ENCODE measurements at places on chromosomes 1 and 21.

GRCh38 chr1:20233866-20234265 is 47.5 kb upstream of the PLA2G2C start:
- no peaks in the 10 kb centered on the region for H3K36me3 ChIP-seq
- no peaks in the 10 kb centered on the region for H3K4me1 ChIP-seq
- DNase-seq: no peak
- no peak overlapping the region for H3K4me3 ChIP-seq

DNA sequence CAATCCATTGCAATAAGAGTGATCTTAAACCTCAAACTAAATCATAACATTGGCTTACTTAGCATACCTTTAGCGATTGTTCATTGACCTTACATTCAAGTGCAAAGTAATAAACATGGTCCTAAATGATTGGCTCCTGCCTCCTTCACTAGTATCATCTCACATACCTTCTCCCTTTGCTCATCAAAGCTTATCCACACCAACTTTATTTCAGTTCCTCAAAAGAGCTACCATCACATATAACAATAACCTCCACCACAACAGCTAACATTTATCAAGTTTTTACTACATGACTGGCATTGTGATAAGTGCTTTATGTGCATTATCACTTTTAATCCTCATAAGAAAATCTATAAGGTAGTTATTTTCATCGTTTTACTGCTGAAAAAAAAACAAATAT is 198.8 kb downstream of the COL24A1 start:
- no peak overlapping the region for H3K4me3 ChIP-seq
- H3K36me3 ChIP-seq: no peaks in the 10 kb centered on the region
- H3K27me3 ChIP-seq: no peaks in the 10 kb centered on the region
- no peaks in the 10 kb centered on the region for H3K4me1 ChIP-seq

- no peaks in the 10 kb centered on the region for H3K36me3 ChIP-seq
- H3K27me3 ChIP-seq: no peaks in the 10 kb centered on the region
- no peak overlapping the region for H3K27ac ChIP-seq
- DNase-seq: no peak
Measured at GRCh38 chr1:53733975-53734649, 4.9 kb downstream of the GLIS1 start.

- no peaks in the 10 kb centered on the region for H3K36me3 ChIP-seq
- H3K4me3 ChIP-seq: no peak overlapping the region
- no peak overlapping the region for H3K27ac ChIP-seq
- peak; percentile 32 for DNase-seq
Measured at GRCh38 chr21:14273736-14274538, 58.0 kb downstream of the RBM11 start.

GRCh38 chr1:230824919-230825721 is 43.2 kb downstream of the C1orf198 start:
- H3K4me1 ChIP-seq: no peaks in the 10 kb centered on the region
- peak; percentile 21 for DNase-seq
- H3K36me3 ChIP-seq: no peaks in the 10 kb centered on the region

GRCh38 chr1:183942933-183943693 is 94.4 kb downstream of the COLGALT2 start:
- H3K36me3 ChIP-seq: no peaks in the 10 kb centered on the region
- H3K27ac ChIP-seq: no peak overlapping the region
- peak; percentile 19 for DNase-seq
- H3K27me3 ChIP-seq: no peaks in the 10 kb centered on the region
- H3K4me1 ChIP-seq: peaks cover 6% of the 10 kb centered on the region

DNA sequence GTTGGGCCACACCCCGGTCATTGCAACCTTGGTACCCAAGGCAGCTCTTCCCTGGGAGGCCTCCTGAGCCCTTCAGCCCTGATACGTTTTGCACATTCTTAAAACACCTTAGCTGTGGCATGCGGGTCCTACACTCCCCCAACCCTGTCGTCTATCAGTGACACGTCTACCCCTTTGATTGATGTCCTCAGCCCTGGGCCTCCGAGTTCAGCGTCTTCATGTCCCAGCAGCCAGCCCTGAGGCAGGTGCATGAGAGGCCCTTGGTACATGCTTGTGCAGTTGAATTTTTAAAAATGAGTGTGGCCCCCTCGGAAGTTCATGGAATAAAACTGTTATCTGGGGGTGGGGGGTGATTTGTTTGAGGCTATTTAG is 38.9 kb upstream of the ADARB1 start:
- no peaks in the 10 kb centered on the region for H3K27me3 ChIP-seq
- H3K4me3 ChIP-seq: no peak overlapping the region
- peaks cover 3% of the 10 kb centered on the region for H3K4me1 ChIP-seq
- no peak overlapping the region for H3K27ac ChIP-seq
- no peak for DNase-seq
- H3K36me3 ChIP-seq: no peaks in the 10 kb centered on the region

DNA sequence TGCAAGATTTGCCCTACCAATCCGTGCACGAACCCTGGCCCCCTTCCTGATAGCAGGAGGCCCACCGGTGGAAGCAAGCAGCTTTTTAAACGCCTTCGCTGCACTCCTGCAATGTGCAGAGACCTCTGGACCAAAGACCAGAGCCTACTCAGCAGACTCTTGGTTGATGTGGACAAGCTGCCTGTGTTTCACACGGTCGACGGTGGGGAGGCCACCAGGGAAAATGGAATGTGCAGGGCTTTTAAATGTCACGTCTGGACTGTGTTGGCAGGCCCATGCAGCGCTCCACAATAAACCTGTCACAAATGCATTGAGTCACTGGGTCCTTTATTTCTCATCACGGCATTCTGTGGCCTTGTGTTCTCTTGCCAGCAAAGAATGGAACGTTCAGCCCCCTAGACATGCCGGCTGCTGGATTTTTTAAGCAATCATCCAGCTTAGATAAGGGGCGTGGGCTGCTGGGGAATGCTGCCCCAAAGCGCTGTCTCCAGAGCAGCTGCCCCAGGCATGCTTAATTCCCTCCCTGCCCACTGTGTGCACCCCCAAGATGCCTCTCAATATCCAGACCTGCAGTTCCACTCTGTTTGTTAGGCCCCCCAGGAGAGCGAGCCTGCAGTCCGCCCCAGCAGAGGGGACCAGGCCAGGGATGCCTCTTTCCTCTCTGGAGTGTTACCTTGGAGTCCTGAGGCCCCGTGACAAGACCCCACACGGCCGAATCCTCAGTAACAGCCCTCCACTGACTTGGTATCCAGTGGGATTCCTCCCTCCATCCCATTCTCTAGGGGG is 71.3 kb downstream of the ATP5PO start:
- no peaks in the 10 kb centered on the region for H3K27me3 ChIP-seq
- DNase-seq: no peak
- H3K27ac ChIP-seq: no peak overlapping the region
- no peaks in the 10 kb centered on the region for H3K36me3 ChIP-seq
- no peaks in the 10 kb centered on the region for H3K4me1 ChIP-seq

- peak; percentile 71 for DNase-seq
- peak overlapping the region; percentile 29 for H3K27ac ChIP-seq
- H3K4me1 ChIP-seq: peaks cover 7% of the 10 kb centered on the region
- H3K27me3 ChIP-seq: no peaks in the 10 kb centered on the region
Measured at GRCh38 chr1:942411-942821, 16.6 kb downstream of the NOC2L start.

DNA sequence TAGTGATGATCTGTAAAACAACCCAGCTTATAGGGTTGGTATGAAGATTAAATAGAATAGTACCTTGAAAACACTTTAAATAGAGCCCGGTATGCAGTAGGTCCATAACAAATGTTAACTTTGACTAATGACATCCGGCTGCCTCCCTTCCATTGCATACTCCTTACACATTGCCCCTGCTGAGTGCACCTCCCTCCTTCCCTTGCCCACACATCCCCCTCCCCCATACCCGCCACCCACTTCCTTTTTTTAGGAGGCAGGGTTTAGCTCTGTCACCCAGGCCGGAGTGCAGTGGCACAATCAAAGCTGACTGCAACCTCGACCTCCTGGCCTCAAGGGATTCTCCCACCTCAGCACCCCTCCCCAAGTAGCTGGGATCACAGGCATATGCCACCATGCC is 24.4 kb upstream of the ZC3H12A start:
- no peak overlapping the region for H3K4me3 ChIP-seq
- no peak for DNase-seq
- peaks cover 9% of the 10 kb centered on the region for H3K4me1 ChIP-seq
- H3K27ac ChIP-seq: no peak overlapping the region
- H3K36me3 ChIP-seq: no peaks in the 10 kb centered on the region

- DNase-seq: no peak
- H3K4me3 ChIP-seq: no peak overlapping the region
- no peak overlapping the region for H3K27ac ChIP-seq
- H3K4me1 ChIP-seq: no peaks in the 10 kb centered on the region
- H3K27me3 ChIP-seq: no peaks in the 10 kb centered on the region
- no peaks in the 10 kb centered on the region for H3K36me3 ChIP-seq
Measured at GRCh38 chr1:188363943-188364342, 1535.2 kb downstream of the PLA2G4A start.

GRCh38 chr1:174989536-174990220 is 10.1 kb upstream of the CACYBP start:
- no peak for DNase-seq
- H3K4me3 ChIP-seq: no peak overlapping the region
- H3K36me3 ChIP-seq: no peaks in the 10 kb centered on the region
- no peaks in the 10 kb centered on the region for H3K4me1 ChIP-seq

DNA sequence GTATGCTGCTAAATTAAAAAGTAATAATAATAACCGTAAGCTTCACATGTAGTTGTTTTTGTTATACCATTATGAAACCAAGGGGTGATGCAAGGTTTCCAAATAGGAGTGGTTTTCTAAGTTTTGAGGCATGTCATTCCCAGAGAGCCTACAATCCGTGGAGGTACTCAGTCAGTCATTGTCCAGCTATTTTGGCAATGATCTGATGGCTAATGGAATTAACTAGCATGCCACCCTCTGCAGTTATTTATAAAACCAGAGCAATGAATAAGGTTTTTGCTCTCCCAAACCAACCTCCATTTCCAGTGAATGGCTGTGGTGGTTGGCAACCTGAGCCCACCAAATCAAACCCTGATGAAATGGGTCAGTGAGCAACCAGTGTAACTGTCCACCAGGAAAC is 106.4 kb downstream of the TBX15 start:
- no peak for DNase-seq
- H3K4me1 ChIP-seq: no peaks in the 10 kb centered on the region
- H3K27ac ChIP-seq: no peak overlapping the region
- no peaks in the 10 kb centered on the region for H3K36me3 ChIP-seq
- no peak overlapping the region for H3K4me3 ChIP-seq

GRCh38 chr21:42538479-42539275 is 25.0 kb downstream of the SLC37A1 start:
- H3K4me3 ChIP-seq: no peak overlapping the region
- H3K4me1 ChIP-seq: no peaks in the 10 kb centered on the region
- DNase-seq: no peak
- H3K36me3 ChIP-seq: no peaks in the 10 kb centered on the region
- H3K27ac ChIP-seq: no peak overlapping the region

DNA sequence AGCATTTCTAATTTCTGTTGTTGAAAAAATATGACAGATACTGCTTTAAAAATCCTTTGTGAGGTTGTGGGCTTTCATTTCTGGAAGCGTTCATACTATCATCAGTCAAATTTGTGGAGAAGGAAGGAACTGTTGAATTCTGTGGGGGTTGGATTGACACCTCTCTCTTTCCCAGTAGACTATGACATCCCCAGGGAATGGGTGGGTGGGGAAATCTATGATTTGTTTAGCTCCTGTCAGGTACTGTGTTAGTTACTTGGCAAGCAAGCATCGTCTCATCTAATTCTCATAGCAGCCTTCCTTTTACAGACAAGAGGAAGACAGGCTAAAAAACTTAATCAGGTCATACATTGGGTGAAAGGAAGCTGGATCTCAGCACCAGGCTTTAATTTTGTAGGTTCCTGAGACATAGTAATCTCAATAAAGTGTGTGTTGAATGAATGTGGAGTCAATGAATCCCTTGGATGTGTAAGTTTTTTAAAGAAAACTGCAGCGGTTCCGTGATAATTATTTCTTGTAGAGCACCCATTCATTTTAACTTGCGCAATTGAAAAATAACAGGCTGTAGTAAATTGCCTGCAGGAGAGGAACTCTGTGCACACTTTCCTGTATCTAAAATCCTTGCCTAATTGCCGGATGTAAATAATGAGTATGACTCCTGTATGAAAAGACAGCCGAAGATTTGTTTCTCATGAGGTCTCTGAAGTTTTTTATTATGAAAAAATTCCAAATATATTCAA is 60.6 kb downstream of the MYOM3 start:
- H3K4me1 ChIP-seq: no peaks in the 10 kb centered on the region
- no peak for DNase-seq
- H3K36me3 ChIP-seq: no peaks in the 10 kb centered on the region
- H3K27ac ChIP-seq: no peak overlapping the region
- H3K27me3 ChIP-seq: no peaks in the 10 kb centered on the region

GRCh38 chr1:6918925-6919511 is 133.8 kb downstream of the CAMTA1 start:
- no peak overlapping the region for H3K27ac ChIP-seq
- H3K4me1 ChIP-seq: no peaks in the 10 kb centered on the region
- H3K36me3 ChIP-seq: no peaks in the 10 kb centered on the region
- H3K27me3 ChIP-seq: no peaks in the 10 kb centered on the region
- H3K4me3 ChIP-seq: no peak overlapping the region

DNA sequence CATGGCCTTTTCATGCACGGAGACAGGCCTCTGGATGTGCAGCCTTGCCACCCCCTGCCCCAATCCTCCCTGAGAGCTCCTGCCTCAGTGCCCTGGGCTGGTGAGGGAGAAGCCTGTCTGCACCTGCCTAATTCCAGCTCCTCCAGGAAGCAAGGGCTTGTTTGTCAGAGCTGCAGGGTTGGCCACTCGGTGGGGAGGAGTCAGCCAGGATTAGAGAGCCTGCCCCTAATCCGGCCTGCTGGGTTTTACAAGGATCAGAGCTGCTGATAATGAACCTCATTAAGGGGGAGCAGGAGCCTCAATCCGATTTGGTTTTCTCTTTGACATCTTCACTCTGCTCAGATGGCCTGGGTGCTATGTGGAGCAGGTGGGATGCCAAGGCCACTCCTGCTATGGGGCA is 31.9 kb upstream of the LHX4 start:
- no peak overlapping the region for H3K4me3 ChIP-seq
- no peak overlapping the region for H3K27ac ChIP-seq
- no peaks in the 10 kb centered on the region for H3K4me1 ChIP-seq
- DNase-seq: peak; percentile 22

DNA sequence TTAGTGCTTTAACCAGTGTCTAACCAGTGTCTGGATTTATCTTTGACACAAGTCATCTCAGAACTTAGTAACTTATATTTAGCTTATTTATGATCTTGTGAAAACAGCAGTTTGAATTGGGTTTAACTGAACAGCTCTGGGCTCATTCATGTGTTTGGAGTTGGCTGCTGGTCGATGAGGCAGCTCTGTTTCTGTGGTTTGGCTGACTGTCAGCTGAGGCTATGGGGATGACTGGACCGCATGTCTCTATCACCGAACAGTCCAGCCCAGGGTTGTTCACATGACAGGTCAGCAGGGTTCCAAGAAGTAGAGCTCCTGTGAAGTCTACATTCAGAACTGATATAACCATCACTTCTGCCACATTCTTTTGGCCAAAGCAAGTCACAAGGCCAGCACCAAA is 29.1 kb upstream of the C21orf91 start:
- no peak overlapping the region for H3K4me3 ChIP-seq
- no peaks in the 10 kb centered on the region for H3K27me3 ChIP-seq
- DNase-seq: no peak
- no peaks in the 10 kb centered on the region for H3K36me3 ChIP-seq

Measured in mesendoderm (in vitro differentiated cells).